ENCODE measurements at places on chromosomes 2 and 18.

GRCh38 chr2:157625296-157625695 lies 3.4 kb downstream of the ACVR1C start:
- DNase-seq = peak; percentile 36

- DNase-seq = no peak
These were observed 57.9 kb upstream of the MSH2 start for GRCh38 chr2:47344890-47345589.

DNA sequence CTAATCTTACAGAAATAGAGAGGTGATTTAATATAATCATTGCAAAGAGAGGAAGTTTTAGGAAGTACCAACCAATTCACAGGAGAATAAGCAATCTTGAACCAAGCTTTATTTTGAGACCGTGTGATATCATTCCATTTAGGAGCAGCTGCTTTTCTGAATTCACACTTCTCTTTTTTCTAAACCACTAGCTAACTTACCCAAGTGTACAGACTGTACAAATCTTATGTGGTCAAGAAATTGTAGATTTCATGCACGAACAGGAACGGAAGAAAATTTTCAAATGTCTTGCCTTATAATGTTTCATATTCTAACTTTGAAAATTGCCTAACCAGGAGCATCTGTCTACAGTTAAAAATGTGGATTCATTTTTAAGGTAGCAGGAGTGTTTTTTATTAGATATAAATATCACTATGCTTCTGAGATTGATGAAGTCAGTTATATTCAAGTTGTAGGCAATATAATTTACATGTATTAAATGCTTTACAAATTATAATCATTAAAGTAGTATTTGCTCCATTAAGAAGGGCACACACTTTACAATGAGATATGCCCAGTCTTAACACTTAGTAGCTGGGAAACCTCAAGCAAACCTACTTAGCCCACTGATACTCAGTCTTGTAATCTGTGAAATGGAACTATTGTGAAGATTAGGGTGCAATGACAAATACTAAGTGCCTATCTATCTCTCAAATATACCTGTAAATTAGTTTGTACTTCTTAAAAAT lies 302.2 kb upstream of the STON1 start:
- DNase-seq = no peak

- no peak for DNase-seq
These were observed 3.5 kb downstream of the CWC22 start for GRCh38 chr2:180003559-180003958.

DNA sequence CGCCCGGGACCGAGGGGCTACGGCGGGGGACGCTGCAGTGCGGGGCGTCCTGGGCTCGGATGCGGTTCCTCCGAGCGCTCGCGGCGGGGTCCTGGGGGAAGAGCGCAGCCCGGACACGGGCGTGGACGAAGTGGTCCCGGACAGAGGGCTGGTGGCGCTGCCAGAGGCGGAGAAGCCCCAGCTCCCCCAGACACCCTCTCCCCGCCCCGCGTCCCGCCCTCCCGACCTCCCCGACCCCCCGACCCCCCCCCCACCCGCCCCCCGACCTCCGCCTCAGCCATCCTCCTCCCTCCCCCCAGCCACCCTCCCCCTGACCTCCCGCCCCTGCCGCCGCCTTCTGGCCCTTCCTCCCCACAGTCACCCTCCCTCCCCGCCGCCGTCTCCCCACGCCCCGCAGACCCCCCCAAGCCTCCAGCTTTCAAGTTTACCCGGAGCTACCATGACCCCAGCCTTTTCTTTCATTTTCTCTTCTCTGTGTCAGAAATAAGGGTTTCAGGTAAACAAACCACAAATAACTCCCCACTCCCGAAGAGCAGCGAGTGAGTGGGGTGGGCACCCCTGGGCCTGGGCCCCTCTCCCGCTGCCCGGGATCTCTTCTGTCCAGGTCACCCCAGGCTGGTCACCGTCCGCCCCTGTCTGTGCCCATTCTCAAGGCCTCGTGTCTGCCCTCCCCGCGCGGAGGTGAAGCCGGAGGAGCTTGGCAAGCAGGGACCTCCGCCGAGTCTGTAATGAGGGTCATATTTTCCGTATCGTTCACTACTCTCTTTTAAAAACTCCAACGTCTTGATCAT lies 5.1 kb downstream of the NFATC1 start:
- peak; percentile 57 for DNase-seq

DNA sequence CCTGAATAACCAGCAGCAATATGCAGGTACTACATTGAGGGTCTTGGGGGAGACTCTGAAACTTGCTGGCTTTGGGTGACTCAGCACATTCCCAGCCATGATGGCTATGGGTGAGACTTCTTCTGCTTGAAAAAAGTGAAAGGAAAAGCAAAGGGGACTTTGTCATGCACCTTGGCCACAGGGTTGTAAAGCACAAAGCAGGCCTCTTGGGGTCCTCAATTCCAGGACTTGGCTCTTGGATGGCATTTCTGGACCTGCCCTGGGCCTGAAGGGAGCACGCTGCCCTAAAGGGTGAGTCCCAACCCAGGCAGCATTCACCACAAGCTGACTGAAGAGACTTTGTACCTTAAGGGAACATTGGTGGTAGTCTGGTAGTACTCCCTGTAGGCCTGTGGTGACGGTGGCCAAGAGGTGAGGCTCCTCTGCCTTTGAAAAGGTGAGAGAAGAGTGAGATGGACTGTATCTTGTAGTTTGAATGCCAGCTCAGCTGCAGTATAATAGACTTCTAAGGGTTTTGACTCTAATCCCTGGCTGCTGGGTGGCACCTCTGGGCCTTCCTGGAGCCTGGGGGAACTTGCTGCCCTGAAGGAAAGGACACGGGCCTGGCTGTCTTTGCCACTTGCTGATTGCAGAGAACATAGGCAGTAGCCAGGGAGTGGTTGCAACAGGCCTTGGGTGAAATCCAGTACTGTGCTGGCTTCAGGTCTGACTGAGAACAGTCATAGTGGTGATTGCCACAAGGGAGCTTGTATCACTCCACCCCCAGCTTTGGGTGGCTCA lies 36.5 kb upstream of the CYTIP start:
- no peak for DNase-seq

DNA sequence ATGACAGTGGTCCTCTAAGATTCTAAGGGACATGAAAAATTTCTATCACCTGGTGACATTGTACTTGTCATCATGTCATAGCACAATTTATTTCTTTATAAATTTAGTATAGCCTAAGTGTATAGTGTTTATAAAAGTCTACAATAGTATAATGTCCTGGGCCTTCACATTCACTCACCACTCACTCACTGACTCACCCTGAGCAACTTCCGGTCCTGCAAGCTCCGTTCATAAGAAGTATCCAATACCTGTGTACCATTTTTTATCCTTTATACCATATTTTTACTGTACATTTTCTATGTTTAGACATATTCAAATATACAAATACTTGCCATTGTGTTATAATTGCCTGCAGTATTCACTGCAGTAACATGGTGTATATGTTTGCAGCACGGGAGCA lies 72.8 kb upstream of the DSEL start:
- no peak for DNase-seq

- DNase-seq = no peak
These were observed 94.5 kb upstream of the FN1 start for GRCh38 chr2:215530191-215530968.

- DNase-seq = no peak
These were observed 193.8 kb downstream of the IKZF2 start for GRCh38 chr2:212957624-212958023.

DNA sequence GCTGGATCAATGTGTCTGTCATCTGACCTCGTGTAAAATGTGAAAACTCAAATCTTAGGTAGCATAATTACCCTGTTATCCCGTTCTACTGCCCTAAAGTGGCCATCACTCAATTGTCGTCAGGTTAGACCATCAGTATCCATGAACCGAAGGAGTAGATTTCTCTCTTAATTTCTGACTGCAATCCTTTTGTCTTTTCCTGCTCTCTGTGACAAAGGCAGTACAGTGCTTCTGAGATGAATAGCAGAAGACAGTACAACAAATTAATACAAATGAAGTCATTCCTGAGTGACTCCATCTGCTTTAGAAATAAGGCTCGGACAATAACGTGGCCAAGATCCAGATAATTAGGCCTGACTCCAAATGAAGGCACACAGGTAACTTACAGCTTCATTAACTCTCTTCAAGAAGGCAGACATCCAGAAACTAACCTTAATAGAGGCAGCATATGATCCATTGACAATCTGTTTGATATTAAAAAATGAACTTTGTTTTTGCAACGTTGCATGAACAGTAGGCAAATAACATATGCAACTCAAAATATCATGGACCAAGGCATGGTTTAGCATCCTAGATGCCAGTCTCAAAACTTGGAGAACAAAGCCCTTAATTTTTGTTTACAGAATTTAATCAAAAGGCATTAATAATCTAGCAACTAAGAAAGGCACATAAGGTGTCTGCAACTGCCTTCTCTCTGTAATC lies 96.7 kb upstream of the CDH20 start:
- DNase-seq = no peak

- no peak for DNase-seq
These were observed 64.2 kb downstream of the PTPN2 start for GRCh38 chr18:12819841-12820240.

DNA sequence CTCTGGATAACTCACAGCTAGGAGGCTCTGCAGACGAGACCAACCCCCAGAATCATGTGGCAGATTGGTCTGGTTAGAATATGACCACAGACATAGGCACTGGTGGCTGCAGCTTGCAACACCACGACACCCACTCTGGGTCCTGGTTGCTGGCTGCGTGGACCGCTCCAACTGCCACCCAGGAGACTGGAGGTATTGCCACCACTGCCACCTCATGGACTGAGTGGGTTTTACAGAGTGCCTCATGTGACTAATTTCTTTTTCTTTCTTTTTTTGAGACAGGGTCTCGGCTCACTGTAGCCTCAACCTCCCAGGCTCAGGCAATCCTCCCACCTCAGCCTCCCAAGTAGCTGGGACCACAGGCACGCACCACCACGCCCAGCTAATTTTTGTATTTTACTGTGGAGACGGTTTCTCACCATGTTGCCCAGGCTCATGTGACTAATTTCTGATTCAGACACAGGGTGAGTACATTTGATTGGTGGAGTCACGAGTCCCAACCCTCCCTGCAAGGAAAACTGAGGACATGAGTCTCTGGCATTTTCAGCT lies 29.9 kb upstream of the NT5DC4 start:
- peak; percentile 59 for DNase-seq

GRCh38 chr2:5442736-5443135 lies 249.4 kb upstream of the SOX11 start:
- no peak for DNase-seq

DNA sequence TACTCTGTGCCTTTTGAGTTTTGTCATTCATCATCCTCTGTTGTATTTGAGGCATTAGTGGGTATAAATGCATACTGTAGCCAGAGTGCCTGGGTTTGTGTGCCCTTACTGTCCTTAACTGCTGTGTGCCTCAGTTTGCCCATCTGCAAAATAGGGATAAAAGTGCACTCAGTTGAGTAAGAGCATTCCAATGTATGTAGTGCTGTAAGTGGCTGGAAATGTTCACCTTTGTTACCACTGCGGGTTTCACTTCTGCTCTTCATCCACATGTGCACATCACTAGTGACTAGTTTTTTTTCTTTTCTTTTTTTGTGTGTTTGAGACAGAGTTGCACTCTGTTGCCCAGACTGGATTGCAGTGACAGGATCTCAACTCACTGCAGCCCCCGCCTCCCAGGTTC lies 39.9 kb downstream of the PLEKHB2 start:
- no peak for DNase-seq

DNA sequence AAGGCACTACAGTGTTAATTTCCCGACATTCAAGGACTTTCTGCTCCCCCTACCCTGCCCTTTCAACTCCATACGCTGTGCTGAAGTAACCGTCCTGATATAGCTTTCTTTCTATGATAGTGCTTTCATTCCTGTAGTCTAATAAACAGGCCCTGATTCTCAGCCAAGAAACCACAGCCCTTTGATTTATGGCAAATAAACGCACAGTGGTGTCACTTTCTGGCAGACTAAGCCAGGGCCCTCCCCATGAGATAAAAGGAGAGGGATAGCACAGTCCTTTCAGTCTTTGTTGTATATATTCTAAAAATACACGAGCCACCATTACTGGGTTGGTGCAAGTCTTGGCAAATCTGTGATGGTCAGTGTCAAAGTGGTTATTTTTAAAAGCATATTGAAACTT lies 291.2 kb downstream of the ALPK2 start:
- no peak for DNase-seq

GRCh38 chr2:60759654-60760053 lies 3.6 kb downstream of the PAPOLG start:
- DNase-seq = no peak

DNA sequence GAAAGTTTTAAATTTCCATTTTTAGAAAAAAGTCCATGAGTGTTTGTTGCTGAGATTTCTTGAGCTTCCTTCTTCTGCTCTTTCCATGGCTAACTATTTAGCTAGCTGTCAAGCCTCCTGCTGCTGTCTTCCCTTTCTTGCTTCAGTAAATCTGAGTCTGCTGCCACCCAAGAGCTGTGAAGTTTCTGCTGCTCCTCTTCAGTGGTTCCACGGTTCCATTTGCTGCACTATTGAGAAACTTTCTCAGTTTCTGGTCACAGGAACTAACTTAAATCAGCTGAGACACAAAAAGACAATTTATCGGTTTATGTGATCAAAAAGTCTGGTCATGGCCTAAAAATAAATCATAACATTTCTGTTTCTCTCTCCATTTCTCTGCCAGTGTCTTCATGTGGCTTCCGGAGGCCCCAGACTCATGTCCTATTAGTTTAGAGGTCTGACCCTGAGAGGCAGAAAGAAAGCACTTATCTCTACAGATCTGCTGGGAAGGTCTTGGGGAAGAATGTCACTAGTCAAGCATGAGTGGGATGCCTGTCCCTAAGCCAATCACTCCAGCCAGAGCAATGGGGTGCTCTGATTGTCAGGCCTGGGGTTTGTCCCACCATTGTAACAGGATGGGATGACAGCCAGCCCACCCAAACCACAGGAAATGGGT lies 73.0 kb upstream of the ARL4C start:
- DNase-seq = no peak

GRCh38 chr18:46268671-46269070 lies 164.5 kb downstream of the HAUS1 start:
- no peak for DNase-seq

DNA sequence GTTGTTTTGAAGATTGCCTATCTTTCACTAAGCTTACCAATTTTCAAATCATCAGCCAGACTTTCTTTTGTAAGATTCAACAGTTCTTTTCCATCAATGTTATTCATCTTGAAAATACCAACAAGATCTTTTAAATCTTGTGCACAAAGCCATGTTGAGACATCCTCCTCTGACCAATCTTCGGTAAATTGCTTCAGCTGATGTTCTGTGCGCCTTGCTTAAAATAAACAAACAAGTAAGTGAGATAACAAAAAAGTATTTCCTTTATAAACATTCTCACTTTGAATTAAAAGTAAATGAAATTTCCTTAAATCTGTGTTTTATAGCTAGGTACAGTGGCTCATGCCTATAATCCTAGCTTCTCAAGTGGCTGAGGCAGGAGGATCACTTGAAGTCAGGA lies 30.3 kb downstream of the WDSUB1 start:
- no peak for DNase-seq

DNA sequence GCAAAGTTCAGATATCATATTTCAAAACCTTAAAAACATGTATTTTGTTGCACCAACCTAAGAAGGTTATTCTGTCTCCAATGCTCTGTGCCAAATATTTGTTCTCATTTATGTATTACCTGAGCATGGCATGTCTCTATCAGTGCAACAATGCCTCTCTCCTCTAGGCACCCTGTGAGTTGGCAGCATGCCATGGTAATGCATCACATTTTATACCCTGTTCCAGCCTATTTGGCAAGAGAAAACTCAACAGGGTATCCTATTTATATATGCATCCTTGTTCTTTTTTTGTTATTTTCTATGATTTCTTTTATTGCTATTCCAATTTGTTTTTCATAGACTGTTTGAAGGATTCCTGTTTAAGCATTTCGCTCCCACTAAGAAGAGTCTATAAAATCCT lies 126.3 kb upstream of the NRXN1 start:
- DNase-seq = no peak

Measured in naive thymus-derived CD4-positive, alpha-beta T cell (primary cell).